Vagina (tissue), 2 donors: ENCODE measurements at places on chromosomes 4 and X. TPM values are rescaled to one million over a fixed set of nuclear protein-coding genes. Genes with fewer than 3 reads are reported as not detected.

DNA sequence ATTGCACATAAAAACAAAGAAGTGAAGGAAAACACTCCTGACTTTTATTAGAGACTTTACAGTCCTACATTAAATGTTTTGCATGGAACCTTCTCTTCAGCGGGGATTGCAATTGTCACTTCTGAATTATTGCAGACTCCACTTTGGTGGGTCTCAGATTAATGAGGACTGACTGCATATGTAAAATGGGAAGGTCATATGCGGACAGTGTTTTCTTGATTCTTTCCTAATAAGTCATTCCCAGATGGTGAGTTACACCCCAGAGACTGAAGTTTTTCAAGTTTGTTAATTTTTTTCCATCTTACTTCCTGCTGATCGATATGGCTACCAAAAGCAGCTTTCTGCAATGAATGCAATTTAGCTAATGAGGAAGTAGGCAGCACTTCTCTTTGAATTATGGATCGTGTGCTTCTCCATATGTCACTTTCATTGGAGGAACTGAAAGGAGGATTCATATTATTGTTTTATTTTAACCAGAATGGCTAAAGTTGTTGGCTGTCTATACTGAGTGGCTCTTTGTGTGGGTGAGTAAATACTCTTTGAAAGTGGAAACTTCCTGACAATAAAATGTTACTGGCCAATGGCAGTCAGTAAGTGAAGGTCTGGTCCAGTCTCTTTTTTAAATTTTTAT is 119.3 kb upstream of the CLNK start:
- DNase-seq: no peak

GRCh38 chrX:43716696-43717095 is 60.6 kb downstream of the MAOA start:
- no peak for DNase-seq

DNA sequence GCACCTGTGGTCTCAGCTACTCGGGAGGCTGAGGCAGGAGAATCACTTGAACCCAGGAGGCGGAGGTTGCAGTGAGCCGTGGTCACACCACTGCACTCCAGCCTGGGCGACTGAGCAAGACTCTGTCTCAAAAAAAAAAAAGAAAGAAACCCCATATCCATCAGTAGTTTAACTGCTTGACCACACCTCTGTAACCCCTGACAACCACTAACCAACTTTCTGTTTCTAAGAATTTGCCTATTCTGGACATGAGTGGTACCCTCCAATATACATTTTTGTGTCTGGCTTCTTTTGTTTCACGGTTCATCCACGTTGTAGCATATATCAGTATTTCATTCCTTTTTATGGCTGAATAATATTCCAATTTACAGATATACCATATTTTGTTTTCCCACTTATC is 9.1 kb downstream of the PPAT start:
- no peak for DNase-seq

DNA sequence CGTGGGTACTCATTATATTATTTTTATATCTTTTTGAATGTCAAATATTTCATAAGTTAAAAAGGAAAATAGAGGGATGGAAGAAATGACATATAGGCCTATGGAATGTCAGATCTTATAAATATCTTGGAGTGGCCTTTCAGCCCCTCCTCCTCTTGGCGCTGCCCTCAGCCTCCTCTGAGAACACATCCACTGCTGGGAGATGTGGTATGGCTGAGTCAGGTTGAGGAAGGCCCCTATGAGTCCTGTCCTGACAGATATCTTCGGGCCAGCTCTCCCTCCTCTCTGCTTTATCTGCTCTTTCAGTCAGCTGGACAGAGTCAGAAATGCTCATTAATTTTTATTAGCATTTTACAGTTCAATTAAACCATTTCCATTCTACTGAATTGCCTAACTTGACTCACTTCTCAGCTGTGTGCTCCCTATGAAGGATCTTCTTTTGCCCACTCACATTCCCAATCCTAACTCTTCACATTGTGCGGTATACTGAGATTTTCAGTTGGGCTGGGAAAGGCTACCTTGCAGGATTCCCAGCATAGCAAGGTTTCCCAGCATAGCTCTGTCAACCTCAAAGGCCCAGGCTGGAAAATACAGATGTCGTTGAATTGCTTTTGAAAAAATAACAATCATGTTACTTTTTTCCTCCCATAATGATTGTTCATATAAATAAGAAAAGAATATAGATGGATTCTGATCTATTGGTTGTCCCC is 128.0 kb downstream of the ARHGEF9 start:
- no peak for DNase-seq

DNA sequence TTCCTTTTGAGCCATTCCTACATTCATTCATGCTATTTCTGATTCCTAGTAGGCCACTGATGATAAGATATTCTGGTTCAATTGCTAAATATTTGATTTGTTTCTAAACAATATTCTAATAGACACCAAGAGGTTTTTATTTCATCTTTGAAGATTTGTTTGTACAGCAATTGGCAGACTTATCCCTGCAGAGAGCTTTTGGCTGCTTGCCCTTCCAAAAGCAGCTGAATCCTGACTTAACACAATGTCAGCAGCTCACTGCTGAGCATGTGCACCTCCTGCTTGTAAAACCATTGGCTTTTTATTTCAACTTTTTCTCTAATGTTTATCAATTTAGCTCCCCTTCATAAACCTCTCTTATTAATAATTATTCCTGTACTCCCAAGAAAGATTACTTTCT is 45.3 kb downstream of the MMRN1 start:
- no peak for DNase-seq

GRCh38 chrX:32489125-32489524 is 722.2 kb downstream of the DMD start:
- DNase-seq: no peak

- DNase-seq: no peak
Observed at GRCh38 chr4:176775338-176775737, 17.4 kb downstream of the VEGFC start.

DNA sequence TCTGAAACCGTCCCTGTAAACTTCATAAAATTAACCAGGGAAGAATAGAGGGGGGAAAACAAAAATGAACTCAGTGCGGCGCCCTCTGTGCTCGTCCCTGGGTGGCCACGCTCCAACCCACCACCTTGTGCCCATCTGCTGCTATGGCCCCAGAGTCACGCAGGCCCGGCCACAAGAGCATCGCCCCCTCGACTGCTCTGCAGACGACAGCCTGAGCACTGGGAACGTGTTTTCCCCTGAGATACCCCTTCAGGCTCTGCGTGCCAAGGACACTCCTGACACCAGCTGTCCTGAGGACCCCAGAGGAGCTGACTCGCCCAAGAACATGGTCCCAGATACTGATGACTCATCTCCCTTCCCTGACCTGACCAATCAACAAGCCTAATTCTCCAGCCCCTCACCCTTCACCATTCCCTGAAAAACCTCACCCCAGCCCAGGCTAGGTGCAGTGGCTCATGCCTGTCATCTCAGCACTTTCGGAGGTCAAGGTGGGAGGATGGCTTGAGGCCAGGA is 64.1 kb upstream of the GPR78 start:
- no peak for DNase-seq

- DNase-seq: no peak
Observed at GRCh38 chr4:35151816-35152572, 1092.3 kb downstream of the ARAP2 start.

DNA sequence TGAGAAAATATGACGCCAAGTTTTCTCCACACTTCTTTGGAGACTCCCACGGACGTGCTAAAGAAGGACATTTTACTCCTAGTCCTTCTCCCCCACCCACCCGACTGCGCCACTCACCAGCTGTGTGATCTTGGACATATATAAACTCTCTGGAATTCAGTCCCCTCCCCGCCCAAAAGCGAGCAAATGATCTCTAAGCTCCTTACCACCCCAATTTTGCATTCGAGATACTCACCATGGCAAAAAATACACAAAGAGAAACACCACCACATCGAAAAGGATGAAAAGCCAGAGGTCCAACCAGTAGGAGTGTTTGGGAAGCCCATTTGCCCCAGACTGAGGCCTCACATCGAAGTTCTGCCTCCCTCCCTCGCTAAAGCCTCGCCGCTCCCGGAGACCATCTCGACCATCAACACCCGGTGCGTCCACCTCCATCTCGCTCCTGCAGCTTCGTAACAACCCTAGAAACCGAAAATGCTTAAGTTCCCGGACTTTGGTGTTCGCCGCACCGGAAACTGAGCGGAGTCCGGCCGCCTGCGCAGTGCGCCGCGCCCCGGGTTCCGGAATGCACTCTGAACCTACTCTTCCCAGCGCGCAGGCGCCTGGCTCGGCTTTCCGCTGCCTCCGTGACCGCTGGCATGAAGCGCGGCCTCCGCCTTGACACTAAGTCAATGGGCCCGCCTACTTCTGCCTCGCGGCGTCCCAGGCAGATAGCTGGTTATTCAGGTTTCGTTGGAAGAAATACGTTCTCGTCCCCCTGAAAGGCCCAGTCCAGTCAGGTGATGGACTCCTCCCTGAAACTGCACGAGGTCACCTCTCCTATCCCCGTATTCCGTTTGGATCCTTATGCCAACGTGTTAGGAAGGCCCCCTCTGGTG is 21.6 kb downstream of the FABP2 start:
- DNase-seq: peak; percentile 93

GRCh38 chr4:118799231-118799942 is 36.5 kb downstream of the SEC24D start:
- DNase-seq: no peak

DNA sequence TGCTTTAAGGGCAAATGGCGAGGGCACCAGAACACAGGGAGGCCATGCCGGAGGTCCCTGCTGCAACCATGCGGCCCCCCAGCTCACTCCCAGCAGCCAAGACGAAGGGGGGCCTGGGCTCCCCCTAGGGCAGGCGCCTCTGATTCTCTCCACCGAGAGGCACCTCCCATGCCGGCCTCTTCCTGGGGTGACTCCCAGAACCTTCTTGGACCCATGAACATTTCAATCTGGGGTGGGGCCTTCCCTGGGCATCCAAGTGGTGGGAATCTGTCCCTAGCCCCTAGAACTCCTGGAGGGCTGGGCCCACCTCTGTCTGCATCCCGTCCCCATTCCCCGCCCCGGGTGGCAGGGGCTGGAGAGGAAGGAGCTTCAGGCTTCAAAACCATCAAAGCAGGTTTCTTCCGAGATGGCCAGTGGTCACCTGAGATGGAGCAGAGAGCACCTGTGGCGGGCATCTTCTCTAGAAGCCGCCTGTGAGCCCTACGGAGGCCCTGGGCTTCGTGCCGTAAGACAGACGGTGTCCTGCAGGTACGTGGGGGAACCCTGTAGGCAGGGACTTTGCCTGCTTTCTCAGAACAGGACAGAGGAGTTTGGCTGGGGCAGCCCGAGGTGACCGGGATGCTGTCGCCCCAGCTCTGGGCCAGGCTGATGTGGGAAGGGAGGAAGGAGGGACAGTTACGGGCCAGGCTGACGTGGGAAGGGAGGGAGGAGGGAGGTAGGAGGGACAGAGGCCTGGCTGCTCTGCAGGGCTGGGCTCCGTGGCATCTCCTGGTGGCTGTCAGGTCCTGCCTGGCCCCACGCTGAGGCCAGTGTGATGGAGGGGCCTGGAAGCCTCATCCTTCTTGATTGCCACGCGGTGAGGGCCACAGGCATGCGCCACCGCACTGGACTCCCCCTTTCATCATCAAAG is 6.8 kb upstream of the SLC25A6 start:
- no peak for DNase-seq

- no peak for DNase-seq
Observed at GRCh38 chrX:108945883-108946523, 209.6 kb upstream of the IRS4 start.

DNA sequence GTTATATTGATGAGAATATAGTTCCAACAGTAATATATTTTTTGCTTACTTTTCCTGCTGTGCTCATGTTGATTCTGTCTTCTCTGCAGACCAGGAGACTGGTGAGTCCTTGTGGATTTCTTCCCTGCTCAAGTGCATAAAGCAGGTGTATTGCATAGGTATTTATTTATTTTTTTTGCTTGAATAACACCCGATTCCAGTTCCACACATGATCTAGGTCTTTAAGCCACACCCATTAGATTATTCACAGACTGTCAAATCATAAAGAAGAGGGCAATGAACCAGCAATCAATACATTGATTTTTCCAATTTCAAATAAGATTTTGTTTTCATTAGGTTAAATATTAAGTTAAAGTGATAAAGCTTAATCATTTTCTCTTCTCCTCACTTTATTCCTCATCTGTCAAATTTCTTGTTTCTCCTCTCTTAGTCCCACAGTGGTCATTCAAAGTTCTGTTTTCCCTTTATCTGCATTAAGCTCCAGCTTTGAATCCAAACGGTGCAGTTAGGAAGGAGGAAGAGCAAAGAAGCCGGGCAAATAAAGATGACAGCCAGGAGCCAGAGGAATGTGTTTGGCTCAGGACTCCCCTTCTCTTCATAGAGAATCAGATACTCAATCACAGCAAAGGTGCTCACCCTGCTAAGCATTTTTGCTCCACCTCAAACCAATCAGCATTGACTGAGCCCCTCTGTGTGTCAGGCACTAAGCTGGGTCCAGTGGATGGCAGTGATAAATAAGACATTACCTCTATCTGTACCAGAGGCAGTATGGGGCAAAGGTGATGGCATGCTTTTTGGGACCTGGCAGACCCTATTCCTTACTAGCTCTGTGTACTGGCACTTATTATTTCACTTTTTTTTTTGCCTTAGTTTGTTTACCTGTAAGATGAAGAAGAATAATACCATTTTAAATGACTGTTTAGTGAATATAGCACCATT is at the start of gene ADH1A:
ADH1A (minus strand) TSS at position 138 of the 939 bp plus-strand sequence; CDS start at position 67, 71 bp downstream.
- no peak for DNase-seq

DNA sequence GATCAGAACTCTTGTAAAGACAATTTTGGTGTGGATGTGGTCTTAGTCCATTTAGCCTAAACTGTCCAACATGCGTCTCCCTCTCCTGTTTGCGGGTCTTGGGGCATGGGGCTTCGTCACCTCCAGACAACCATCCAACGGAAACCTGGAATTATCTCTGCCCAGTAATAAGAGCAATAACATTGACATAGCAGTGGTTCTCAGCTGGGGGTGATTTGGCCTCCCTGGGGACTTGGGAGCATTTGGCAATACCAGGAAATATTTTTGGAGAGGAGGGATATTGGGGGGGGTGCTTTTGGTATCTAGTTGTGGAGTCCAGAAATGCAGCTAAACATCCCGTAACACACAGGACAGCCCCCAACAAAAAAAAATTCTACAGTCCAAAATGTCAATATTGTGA is 47.2 kb downstream of the SEL1L3 start:
- DNase-seq: no peak

- no peak for DNase-seq
Observed at GRCh38 chr4:186079694-186080093, 10.7 kb downstream of the TLR3 start.

DNA sequence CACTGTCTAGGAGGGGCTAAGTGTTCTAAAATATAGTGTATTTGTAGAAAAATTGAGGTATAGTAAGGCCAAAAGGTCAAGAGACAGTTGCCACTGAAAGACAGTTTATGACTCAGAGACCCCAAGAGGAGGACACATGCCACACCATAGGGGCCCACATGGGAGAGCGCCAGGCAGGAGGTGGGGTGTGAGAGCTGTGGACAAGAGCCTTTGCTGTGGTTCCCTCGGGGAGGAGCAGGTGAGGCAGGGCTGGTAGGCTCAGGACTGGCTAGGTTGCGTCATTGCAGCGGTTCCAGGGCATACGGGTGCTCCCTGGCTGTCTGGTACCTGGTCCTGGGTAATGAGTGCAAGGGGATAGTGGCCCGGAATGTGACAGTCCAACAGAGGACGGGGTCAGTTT is 37.6 kb downstream of the CCNQ start:
- no peak for DNase-seq

- no peak for DNase-seq
Observed at GRCh38 chrX:125710403-125711062, 390.9 kb downstream of the TEX13C start.

Gene SSX2B
- total RNA-seq: not detected

Gene BEND2
- total RNA-seq: not detected

Gene CSN1S1
- total RNA-seq: not detected

Gene F8A1
- 8.1 TPM for total RNA-seq

Gene DUSP21
- total RNA-seq: not detected

Gene GPRASP1
- 12.8 TPM for total RNA-seq

Gene CXorf65
- total RNA-seq: not detected

Gene GNL3L
- 25.3 TPM for total RNA-seq

Gene CXorf49
- total RNA-seq: not detected

Gene SOD3
- total RNA-seq: 280 TPM

Gene ATXN3L
- not detected for total RNA-seq
